B cell (primary cell): ENCODE measurements at places on chromosomes 12 and 14. TPM values are rescaled to one million over a fixed set of nuclear protein-coding genes. Genes with fewer than 3 reads are reported as not detected.
A peak's percentile ranks its signal among the peaks of the same experiment; 100 is the strongest.

GRCh38 chr12:6696690-6697583 lies 3.7 kb downstream of the PIANP start:
- H3K27ac ChIP-seq: peak overlapping the region; percentile 58
- no peak overlapping the region for H3K4me3 ChIP-seq
- H3K27me3 ChIP-seq: peaks cover 17% of the 10 kb centered on the region

LMBR1L gene
- total RNA-seq: 182 and 187 TPM in 2 replicates

- H3K4me1 ChIP-seq: no peaks in the 10 kb centered on the region
- H3K4me3 ChIP-seq: no peak overlapping the region
- H3K27me3 ChIP-seq: no peaks in the 10 kb centered on the region
- H3K27ac ChIP-seq: no peak overlapping the region
These were observed 90.3 kb downstream of the STAB2 start for GRCh38 chr12:103677341-103677740.

- DNase-seq: no peak
- H3K27ac ChIP-seq: no peak overlapping the region
- H3K4me1 ChIP-seq: peaks cover 2% of the 10 kb centered on the region
- no peak overlapping the region for H3K4me3 ChIP-seq
These were observed 8.1 kb downstream of the PRPF40B start for GRCh38 chr12:49631336-49631907.

- H3K27me3 ChIP-seq: no peaks in the 10 kb centered on the region
- H3K4me3 ChIP-seq: no peak overlapping the region
- H3K27ac ChIP-seq: no peak overlapping the region
- no peak for DNase-seq
- H3K4me1 ChIP-seq: no peaks in the 10 kb centered on the region
These were observed 211.1 kb downstream of the ITPR2 start for GRCh38 chr12:26621932-26622331.

DNA sequence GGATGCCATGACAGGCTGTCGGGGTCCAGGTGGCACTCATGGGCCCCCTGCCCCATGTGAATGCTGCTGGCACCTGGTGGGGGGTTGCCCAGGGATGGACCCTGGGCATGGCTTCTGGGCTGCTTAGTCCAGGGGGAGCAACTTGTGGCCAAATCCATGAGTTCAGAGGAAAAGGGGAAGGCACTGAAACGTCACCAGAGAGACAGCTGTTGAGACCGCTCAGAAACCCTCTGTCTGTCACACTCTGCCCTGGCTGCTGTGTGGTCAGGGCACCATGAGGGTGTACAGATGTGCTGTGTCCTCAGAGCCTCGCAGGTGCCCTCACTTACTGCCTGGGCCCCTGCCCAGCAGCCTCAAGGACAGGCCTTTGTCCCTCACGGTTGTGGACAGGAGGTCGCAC lies 9.4 kb downstream of the CLBA1 start:
- DNase-seq: no peak
- H3K27me3 ChIP-seq: no peaks in the 10 kb centered on the region

- peaks cover 6% of the 10 kb centered on the region for H3K4me1 ChIP-seq
- DNase-seq: no peak
- H3K4me3 ChIP-seq: no peak overlapping the region
- no peak overlapping the region for H3K27ac ChIP-seq
These were observed 4.7 kb downstream of the TSPAN9 start for GRCh38 chr12:3081886-3082285.

GRCh38 chr12:111182382-111182781 lies 186.5 kb downstream of the PHETA1 start:
- H3K4me1 ChIP-seq: no peaks in the 10 kb centered on the region
- H3K36me3 ChIP-seq: no peaks in the 10 kb centered on the region
- DNase-seq: no peak
- H3K27ac ChIP-seq: no peak overlapping the region
- no peak overlapping the region for H3K4me3 ChIP-seq

DNA sequence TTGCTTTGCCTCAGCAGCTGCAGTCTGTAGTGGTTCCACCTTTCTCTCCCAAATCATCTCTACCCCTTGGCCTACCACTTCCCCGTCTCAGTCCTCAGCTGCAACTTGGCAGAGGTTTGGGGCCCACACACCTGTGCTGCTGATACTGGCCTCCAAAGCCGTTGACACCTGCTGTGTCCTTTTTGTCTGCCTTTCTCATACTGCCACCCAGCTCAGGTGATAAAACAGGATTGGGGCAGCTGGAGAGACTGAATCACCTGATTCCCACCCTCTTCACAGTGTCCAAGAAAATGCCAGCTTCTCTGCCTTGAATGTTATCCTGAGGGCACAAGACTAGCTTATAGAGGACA lies 103.7 kb downstream of the ETV6 start:
- H3K4me1 ChIP-seq: peaks cover 57% of the 10 kb centered on the region
- H3K4me3 ChIP-seq: no peak overlapping the region
- no peaks in the 10 kb centered on the region for H3K27me3 ChIP-seq
- H3K36me3 ChIP-seq: peaks cover 31% of the 10 kb centered on the region

GRCh38 chr12:105449431-105449830 lies 118.9 kb downstream of the C12orf75 start:
- no peaks in the 10 kb centered on the region for H3K4me1 ChIP-seq
- H3K36me3 ChIP-seq: no peaks in the 10 kb centered on the region
- no peak overlapping the region for H3K4me3 ChIP-seq
- no peak overlapping the region for H3K27ac ChIP-seq
- no peak for DNase-seq

PRR4 gene
- total RNA-seq: 1.0 and 1.9 TPM in 2 replicates

- no peaks in the 10 kb centered on the region for H3K36me3 ChIP-seq
- peaks cover 15% of the 10 kb centered on the region for H3K27me3 ChIP-seq
- H3K4me3 ChIP-seq: no peak within 1 kb of the TSS
- no peak within 1 kb of the TSS for H3K27ac ChIP-seq
- no peaks in the 10 kb centered on the region for H3K4me1 ChIP-seq
These were observed at the start of gene KCNH5 for GRCh38 chr14:63045234-63045611. KCNH5 (minus strand) TSS chr14:63045458; CDS start chr14:63045186, 272 bp downstream.

DNA sequence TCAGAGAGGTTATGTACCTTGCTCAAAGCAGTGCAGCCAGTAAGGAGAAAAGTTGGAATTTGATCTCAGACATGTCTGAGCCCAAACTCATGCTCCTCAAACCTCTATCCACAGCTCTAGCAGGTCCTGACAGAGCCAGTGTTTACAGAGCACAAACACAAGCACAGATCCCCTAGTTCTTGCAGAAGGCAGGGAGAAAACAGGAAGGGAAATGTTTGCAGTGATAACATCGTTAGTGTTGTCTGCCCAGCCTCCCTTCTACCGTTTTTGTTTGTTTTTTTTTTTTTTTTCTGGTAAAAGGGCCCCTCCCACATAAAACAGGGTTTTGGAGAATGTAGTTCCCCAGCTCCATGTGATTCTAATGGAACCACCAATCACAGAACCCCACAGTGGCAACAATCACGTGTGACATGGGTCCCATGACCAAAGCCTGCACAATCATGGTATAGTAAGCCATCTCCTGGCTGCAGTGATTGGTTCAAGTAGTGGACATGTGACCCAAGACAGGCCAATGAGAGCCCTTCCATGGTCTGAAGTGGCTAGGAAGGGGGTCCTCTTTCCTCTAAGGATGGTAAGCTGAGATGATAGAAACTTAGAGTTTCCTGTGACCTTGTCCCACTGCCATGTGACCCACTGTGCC lies 513.4 kb downstream of the MED13L start:
- no peak for DNase-seq
- no peaks in the 10 kb centered on the region for H3K36me3 ChIP-seq
- H3K4me1 ChIP-seq: no peaks in the 10 kb centered on the region

HSPB8 gene
- total RNA-seq: not detected in 2 replicates

TCL1A gene
- total RNA-seq: 272 and 275 TPM in 2 replicates

CCDC38 gene
- 1.00 and 1.3 TPM in 2 replicates for total RNA-seq

DAZAP2 gene
- total RNA-seq: 219 and 233 TPM in 2 replicates

DNA sequence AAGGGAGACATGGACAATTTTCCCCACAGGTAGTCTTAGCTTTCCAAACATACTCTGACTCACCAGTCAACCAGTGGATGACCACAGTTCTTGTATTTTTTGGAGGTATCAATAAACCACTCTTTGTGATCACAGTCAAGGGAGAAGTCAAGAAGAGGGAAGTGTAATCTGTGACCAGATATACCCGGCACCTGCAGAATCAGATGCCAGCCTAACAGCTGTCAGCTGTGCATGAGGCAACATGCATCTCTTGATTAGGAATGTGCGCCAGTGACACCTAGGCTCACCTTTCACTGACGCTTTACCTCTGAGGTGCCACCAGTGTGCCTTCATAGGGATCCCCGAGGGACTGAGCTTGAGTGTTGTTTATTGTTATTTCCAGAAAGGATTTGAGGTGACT lies 20.0 kb downstream of the PROX2 start:
- no peaks in the 10 kb centered on the region for H3K27me3 ChIP-seq
- no peak overlapping the region for H3K27ac ChIP-seq
- no peak overlapping the region for H3K4me3 ChIP-seq
- peaks cover 3% of the 10 kb centered on the region for H3K4me1 ChIP-seq
- H3K36me3 ChIP-seq: no peaks in the 10 kb centered on the region

- no peak overlapping the region for H3K27ac ChIP-seq
- H3K36me3 ChIP-seq: peaks cover 13% of the 10 kb centered on the region
- no peaks in the 10 kb centered on the region for H3K4me1 ChIP-seq
- no peak overlapping the region for H3K4me3 ChIP-seq
These were observed 14.2 kb downstream of the ZFYVE21 start for GRCh38 chr14:103729496-103730448.

DNA sequence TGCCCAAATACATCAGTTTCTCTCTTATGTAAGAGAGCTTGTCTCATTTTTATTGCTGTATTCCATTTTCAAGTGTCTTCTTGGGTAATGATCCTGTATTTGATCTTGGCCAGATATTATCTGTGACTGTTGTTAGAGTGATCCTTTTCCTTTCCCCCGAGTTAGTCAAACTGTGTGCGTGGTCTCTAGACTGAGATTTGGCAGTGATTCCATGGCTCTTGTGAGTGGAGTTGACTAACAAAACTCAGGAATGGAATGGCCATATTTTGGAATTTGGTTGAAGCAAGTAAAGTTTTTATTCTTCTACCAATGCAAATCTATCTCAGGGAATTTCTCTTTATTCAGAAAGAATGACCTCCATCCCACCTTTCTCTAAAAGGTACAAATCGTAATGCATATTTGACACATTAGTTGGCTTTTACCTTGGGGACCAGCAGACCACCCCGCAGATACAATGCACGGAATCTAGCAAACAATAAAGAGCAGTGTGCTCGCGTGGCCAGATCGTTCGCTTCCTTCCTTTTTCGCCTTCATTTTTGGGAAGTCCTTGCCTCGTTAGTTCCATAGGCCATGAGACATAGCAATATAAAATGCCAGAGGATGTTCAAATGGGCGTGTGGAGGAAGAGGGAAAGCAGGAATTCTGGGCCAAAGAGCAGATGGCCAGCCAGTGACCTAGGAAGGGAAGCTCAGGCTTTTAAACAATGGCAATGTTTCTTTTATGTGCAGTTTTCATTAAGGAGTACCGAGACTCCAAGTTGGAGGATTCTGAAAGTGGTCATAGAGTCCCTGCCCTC lies 24.4 kb downstream of the ETV6 start:
- DNase-seq: no peak
- no peak overlapping the region for H3K4me3 ChIP-seq
- H3K27ac ChIP-seq: no peak overlapping the region
- H3K4me1 ChIP-seq: peaks cover 35% of the 10 kb centered on the region
- H3K36me3 ChIP-seq: peaks cover 5% of the 10 kb centered on the region

DHH gene
- total RNA-seq: 0.36 and 0.81 TPM in 2 replicates

GRCh38 chr12:108542320-108542719 lies 18.7 kb downstream of the SART3 start:
- H3K27ac ChIP-seq: peak overlapping the region; percentile 29
- no peak overlapping the region for H3K4me3 ChIP-seq
- no peaks in the 10 kb centered on the region for H3K27me3 ChIP-seq
- DNase-seq: no peak
- H3K36me3 ChIP-seq: peaks cover 74% of the 10 kb centered on the region

PCBP2 gene
- 916 and 944 TPM in 2 replicates for total RNA-seq

VASH1 gene
- 2.4 and 2.7 TPM in 2 replicates for total RNA-seq

GRCh38 chr14:24064856-24065255 lies 6.5 kb upstream of the CPNE6 start:
- no peak overlapping the region for H3K4me3 ChIP-seq
- DNase-seq: no peak
- no peaks in the 10 kb centered on the region for H3K27me3 ChIP-seq
- no peaks in the 10 kb centered on the region for H3K36me3 ChIP-seq
- no peaks in the 10 kb centered on the region for H3K4me1 ChIP-seq

PARPBP gene
- total RNA-seq: 5.2 and 6.6 TPM in 2 replicates

- no peak overlapping the region for H3K4me3 ChIP-seq
- no peaks in the 10 kb centered on the region for H3K36me3 ChIP-seq
- H3K4me1 ChIP-seq: no peaks in the 10 kb centered on the region
- DNase-seq: no peak
These were observed 43.1 kb upstream of the DICER1 start for GRCh38 chr14:95200404-95200803.

DNA sequence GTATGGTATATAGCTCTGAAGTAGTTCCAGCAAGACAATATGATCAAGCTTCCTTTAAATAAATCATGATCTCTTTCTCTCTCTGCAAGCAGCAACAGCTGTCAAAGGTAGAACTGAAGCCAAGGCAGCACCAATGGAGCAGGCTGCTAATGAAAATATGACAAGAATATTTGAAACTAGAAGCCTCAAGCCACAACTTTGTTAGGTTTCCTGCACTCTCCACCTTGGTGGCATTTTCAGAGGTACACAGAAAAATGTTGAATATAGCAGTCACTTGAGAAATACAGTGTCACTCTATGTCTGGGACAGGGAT lies 43.8 kb upstream of the PSMA6 start:
- H3K27me3 ChIP-seq: no peaks in the 10 kb centered on the region
- H3K27ac ChIP-seq: no peak overlapping the region
- H3K4me1 ChIP-seq: no peaks in the 10 kb centered on the region
- no peak overlapping the region for H3K4me3 ChIP-seq
- H3K36me3 ChIP-seq: peaks cover 2% of the 10 kb centered on the region

DAO gene
- not detected in 2 replicates for total RNA-seq

KLHDC1 gene
- 11.7 and 13.7 TPM in 2 replicates for total RNA-seq

GRCh38 chr14:87994974-87995373 lies 2.0 kb upstream of the GALC start:
- no peaks in the 10 kb centered on the region for H3K27me3 ChIP-seq
- H3K36me3 ChIP-seq: no peaks in the 10 kb centered on the region
- no peak overlapping the region for H3K27ac ChIP-seq

GRCh38 chr14:61756135-61756534 lies 6.1 kb upstream of the SNAPC1 start:
- no peaks in the 10 kb centered on the region for H3K36me3 ChIP-seq
- H3K27me3 ChIP-seq: no peaks in the 10 kb centered on the region
- DNase-seq: no peak
- no peak overlapping the region for H3K4me3 ChIP-seq

- peaks cover 4% of the 10 kb centered on the region for H3K36me3 ChIP-seq
- no peak for DNase-seq
- H3K4me3 ChIP-seq: peak overlapping the region; percentile 63
- H3K27me3 ChIP-seq: no peaks in the 10 kb centered on the region
These were observed 583 bp downstream of the DNAH10 start for GRCh38 chr12:123762715-123763052.

DNA sequence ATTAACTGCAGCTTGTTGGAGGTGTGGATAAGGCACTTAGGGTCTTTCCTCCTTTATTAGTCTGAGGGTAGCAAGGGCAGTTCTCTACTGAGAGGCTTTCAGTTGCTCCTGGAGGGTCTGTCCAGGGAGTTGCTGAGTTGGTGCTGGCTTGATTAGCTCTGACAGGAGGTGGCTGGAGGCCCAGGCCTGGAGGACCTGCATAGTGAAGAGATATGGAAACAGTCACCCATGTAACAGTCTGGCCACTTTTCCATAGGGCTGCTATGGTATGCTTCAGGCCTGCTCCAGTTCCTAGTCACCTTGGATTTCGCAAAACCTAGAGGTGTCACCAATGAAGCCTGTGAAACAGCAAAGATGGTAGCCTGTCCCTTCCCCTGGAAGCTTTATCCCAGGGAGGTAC lies 143.3 kb upstream of the SLC38A2 start:
- DNase-seq: no peak
- H3K4me3 ChIP-seq: no peak overlapping the region
- H3K36me3 ChIP-seq: no peaks in the 10 kb centered on the region
- H3K27ac ChIP-seq: no peak overlapping the region
- no peaks in the 10 kb centered on the region for H3K27me3 ChIP-seq
